ENCODE measurements at places on chromosomes 3 and 15. TPM values are rescaled to one million over a fixed set of nuclear protein-coding genes. Genes with fewer than 3 reads are reported as not detected.

The LRRC34 gene
- total RNA-seq: 0.71 TPM

The CLK3 gene
- 60.7 TPM for total RNA-seq

The GP5 gene
- total RNA-seq: not detected

The NANOGP8 gene
- not detected for total RNA-seq

The MUC20 gene
- not detected for total RNA-seq

The CHRNB4 gene
- total RNA-seq: not detected

The SYNPR gene
- total RNA-seq: not detected

The PRR20G gene
- total RNA-seq: not detected

The NUDT16 gene
- 7.3 TPM for total RNA-seq

The SLC24A5 gene
- not detected for total RNA-seq

The HRH1 gene
- 13.9 TPM for total RNA-seq

The FURIN gene
- 16.5 TPM for total RNA-seq

The CFAP100 gene
- total RNA-seq: not detected

The FGF12 gene
- total RNA-seq: 6.6 TPM

The ADIPOQ gene
- total RNA-seq: not detected

The CCR5 gene
- not detected for total RNA-seq

The IDH2 gene
- total RNA-seq: 78.0 TPM

The MAP6D1 gene
- total RNA-seq: 0.30 TPM

The KCNH8 gene
- total RNA-seq: not detected

The RBP2 gene
- total RNA-seq: not detected

The ABHD2 gene
- 34.6 TPM for total RNA-seq

The CCR3 gene
- total RNA-seq: 0.20 TPM

The DLL4 gene
- 0.10 TPM for total RNA-seq

The BFSP2 gene
- total RNA-seq: not detected

The HYAL1 gene
- total RNA-seq: not detected

The COL7A1 gene
- total RNA-seq: 17.0 TPM

The FRMD4B gene
- total RNA-seq: 0.25 TPM

The TMEM158 gene
- 272 TPM for total RNA-seq

The BRPF1 gene
- 10.1 TPM for total RNA-seq

The NLGN1 gene
- total RNA-seq: 10.6 TPM

The OXTR gene
- 68.4 TPM for total RNA-seq

The SEMA7A gene
- 21.4 TPM for total RNA-seq

The CKMT1B gene
- not detected for total RNA-seq

The ZNF80 gene
- not detected for total RNA-seq

The CCR2 gene
- 0.12 TPM for total RNA-seq

The SV2B gene
- total RNA-seq: not detected

The IL5RA gene
- not detected for total RNA-seq

The CHCHD6 gene
- 18.7 TPM for total RNA-seq

The ESYT3 gene
- total RNA-seq: 0.52 TPM

The KLF15 gene
- total RNA-seq: not detected

All from M059J (cell line).